Naive thymus-derived CD4-positive, alpha-beta T cell (primary cell): ENCODE measurements at places on chromosomes 3 and 15.

DNA sequence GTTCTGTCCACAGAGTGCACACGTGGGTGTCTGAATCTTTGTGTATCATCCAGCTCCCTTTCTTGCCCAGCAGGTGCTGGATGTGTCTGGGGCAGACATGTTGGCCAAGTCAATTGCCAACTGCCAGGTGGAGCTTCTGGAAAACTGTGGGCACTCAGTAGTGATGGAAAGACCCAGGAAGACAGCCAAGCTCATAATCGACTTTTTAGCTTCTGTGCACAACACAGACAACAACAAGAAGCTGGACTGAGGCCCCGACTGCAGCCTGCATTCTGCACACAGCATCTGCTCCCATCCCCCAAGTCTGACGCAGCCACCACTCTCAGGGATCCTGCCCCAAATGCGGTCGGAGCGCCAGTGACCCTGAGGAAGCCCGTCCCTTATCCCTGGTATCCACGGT is 12.5 kb upstream of the RPP14 start:
- DNase-seq: no peak
- no peak overlapping the region for H3K27ac ChIP-seq
- no peaks in the 10 kb centered on the region for H3K27me3 ChIP-seq
- H3K4me3 ChIP-seq: no peak overlapping the region
- no peaks in the 10 kb centered on the region for H3K36me3 ChIP-seq

- no peak overlapping the region for H3K4me3 ChIP-seq
- no peaks in the 10 kb centered on the region for H3K27me3 ChIP-seq
- DNase-seq: no peak
- H3K27ac ChIP-seq: no peak overlapping the region
- H3K36me3 ChIP-seq: no peaks in the 10 kb centered on the region
Observed at GRCh38 chr3:3648988-3649679, 150.1 kb upstream of the LRRN1 start.

GRCh38 chr15:69293741-69294615 is 4.7 kb upstream of the PAQR5 start:
- H3K27ac ChIP-seq: no peak overlapping the region
- H3K4me3 ChIP-seq: no peak overlapping the region
- H3K4me1 ChIP-seq: no peaks in the 10 kb centered on the region

DNA sequence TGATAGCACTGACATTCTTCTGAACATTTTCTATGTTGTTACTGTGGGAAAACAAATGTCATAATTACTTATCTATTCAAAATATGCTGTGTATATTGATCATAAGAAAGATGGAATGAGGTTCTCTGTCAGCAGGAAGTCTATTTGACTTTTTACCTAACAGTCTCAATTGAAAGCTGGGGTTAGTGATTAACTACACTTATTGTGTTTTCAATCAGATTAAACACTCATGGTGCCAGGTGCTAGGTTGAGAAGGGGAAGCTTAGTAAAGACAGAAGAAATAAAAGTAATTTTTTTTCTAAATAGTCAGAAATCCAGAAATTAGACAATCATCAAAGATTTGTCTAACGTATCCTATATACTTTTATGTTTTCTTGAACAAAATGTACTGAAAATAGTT is 281.0 kb upstream of the NR2E3 start:
- H3K4me3 ChIP-seq: no peak overlapping the region
- no peaks in the 10 kb centered on the region for H3K36me3 ChIP-seq
- no peak overlapping the region for H3K27ac ChIP-seq
- DNase-seq: no peak

- no peaks in the 10 kb centered on the region for H3K4me1 ChIP-seq
- no peak overlapping the region for H3K4me3 ChIP-seq
- no peak for DNase-seq
- H3K27ac ChIP-seq: no peak overlapping the region
Observed at GRCh38 chr3:72247645-72248388, 462.9 kb upstream of the PROK2 start.

GRCh38 chr15:32679298-32679690 is 37.8 kb downstream of the SCG5 start:
- no peak for DNase-seq
- no peaks in the 10 kb centered on the region for H3K27me3 ChIP-seq
- no peaks in the 10 kb centered on the region for H3K4me1 ChIP-seq
- no peak overlapping the region for H3K27ac ChIP-seq
- H3K36me3 ChIP-seq: no peaks in the 10 kb centered on the region

GRCh38 chr3:169772305-169772896 is 795 bp upstream of the MYNN start:
- no peak for DNase-seq
- H3K27me3 ChIP-seq: no peaks in the 10 kb centered on the region
- H3K36me3 ChIP-seq: peaks cover 18% of the 10 kb centered on the region
- peaks cover 15% of the 10 kb centered on the region for H3K4me1 ChIP-seq
- H3K27ac ChIP-seq: peak overlapping the region; percentile 100

DNA sequence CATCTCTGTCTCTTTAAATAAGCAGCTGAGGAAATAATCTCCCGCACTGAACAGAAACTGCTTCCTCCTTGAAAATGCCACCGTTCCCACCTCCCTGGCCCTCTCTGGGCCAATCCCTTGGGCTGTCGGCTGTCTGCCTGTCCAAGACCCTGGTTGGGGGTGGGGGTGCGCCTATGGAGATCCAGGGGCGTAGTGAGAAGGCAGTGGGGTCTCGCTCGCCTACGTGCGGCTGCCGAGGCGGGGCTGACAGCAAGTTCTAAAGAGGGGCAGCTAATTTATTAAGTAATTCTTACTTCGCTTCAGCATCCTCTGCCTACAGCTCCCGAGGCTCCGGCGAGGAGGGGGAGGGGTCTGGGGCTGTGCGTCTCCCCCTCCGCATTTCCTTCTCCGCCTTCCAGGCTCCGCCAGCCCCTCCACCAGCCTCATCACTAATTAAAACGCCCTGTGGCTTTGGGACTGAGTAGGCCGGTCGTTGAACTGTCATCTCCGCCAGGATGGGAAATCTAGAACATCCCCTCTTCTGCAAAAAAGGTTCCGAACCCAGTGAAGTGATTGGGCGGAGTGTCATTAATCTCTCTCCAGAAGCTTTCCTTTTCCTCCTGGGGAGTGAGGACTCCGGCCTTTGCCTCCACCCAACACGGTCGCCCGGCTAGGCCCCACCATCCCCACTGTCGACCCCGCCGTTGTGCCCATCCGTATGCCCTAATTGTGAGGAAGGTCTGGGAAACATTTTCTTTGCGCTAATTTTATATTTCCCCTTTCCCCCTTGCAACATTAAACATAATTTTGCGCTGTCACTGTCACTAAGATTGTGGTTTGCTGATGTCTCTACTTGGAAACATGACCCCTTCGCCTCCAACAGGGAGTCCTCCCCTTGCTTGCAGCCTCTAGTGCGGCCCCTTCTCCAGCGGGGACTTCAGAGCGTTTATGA is 16.9 kb downstream of the NR2F2 start:
- no peak overlapping the region for H3K4me3 ChIP-seq
- DNase-seq: no peak
- H3K27ac ChIP-seq: no peak overlapping the region
- no peaks in the 10 kb centered on the region for H3K4me1 ChIP-seq
- H3K36me3 ChIP-seq: no peaks in the 10 kb centered on the region

DNA sequence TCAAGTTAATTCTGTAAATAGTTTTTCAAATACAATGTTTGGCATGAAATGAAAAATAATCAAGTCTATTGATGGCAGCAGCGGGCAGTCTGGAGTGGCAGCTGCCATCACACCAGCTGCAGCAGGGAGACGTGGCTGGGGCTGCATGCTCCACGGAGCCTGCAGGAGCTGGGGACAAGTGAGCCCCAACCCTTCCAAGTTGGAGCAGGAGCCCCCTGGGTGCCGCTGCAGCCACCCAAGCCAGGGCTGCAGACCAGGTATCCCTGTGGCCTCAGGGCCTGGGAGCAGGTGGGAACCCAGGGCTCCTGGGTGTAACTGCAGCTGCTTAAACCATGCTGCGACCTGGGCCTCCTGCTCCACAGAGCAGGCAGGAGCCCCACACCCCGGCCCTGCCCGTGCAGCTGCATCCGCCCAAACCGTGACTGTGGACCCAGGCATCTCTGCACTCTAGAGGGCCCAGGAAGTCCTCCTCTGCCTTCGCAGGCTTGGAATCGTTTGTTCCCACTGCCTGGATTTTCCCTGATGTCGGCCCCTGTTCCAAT is 257.4 kb downstream of the PLOD2 start:
- DNase-seq: no peak
- H3K4me3 ChIP-seq: no peak overlapping the region
- no peak overlapping the region for H3K27ac ChIP-seq
- no peaks in the 10 kb centered on the region for H3K4me1 ChIP-seq
- no peaks in the 10 kb centered on the region for H3K36me3 ChIP-seq

DNA sequence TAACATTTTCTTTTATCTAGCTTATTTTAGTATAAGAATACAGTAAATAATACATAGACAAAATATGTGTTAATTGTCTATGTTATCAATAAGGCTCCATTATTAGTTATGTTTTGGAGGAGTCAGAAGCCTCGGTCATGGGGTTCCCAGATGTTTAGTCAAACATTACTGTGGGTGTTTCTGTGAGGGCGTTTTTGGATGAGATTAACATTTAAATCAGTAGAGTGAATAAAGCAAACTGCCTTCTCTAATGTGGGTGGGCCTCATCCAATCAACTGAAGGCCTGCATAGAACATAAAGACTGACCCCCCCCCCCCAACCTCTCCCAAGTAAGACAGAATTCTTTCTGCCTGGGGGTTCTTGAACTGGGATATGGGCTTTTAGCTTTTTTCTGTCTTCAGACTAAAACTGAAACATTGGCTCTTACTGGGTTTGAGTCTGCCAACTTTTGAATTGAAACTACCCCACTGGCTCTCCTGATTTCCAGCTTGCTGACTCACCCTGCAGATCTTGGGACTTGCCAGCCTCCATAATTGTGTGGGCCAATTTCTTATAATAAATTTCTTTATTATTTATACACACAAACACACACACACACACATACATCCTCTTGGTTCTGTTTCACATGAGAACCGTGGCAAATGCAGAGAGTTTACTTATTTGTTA is 192.0 kb downstream of the TPRG1 start:
- DNase-seq: no peak
- no peaks in the 10 kb centered on the region for H3K36me3 ChIP-seq
- no peaks in the 10 kb centered on the region for H3K4me1 ChIP-seq
- H3K4me3 ChIP-seq: no peak overlapping the region
- H3K27ac ChIP-seq: no peak overlapping the region

GRCh38 chr3:127367593-127367992 is 79.7 kb upstream of the PRR20G start:
- H3K4me3 ChIP-seq: no peak overlapping the region
- no peak overlapping the region for H3K27ac ChIP-seq
- no peaks in the 10 kb centered on the region for H3K27me3 ChIP-seq
- no peaks in the 10 kb centered on the region for H3K36me3 ChIP-seq

DNA sequence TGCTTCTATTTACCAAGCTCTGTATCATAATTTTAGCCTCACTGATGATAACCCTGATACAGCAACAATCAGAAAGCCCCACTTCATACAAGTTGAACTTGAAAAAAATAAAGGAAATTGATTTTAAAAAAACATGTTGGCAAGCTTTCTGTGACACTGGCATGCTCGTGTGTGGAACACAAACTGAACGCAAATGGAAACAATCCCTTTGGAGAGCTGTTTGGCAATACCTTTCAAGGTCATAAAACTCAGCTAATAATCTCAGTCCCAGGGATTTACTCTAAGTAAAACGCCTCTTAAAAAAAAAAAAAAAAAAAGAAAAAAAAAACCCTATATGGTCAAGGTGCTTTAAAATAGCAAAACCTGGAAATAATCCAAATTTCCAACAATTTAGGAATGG is 166.7 kb upstream of the BCL6 start:
- no peaks in the 10 kb centered on the region for H3K36me3 ChIP-seq
- H3K4me1 ChIP-seq: peaks cover 2% of the 10 kb centered on the region
- H3K4me3 ChIP-seq: no peak overlapping the region
- no peaks in the 10 kb centered on the region for H3K27me3 ChIP-seq

- H3K4me3 ChIP-seq: no peak overlapping the region
- H3K36me3 ChIP-seq: no peaks in the 10 kb centered on the region
Observed at GRCh38 chr3:37856381-37856780, 5.3 kb upstream of the CTDSPL start.

GRCh38 chr3:26558257-26558656 is 64.3 kb upstream of the LRRC3B start:
- no peak overlapping the region for H3K4me3 ChIP-seq
- H3K4me1 ChIP-seq: no peaks in the 10 kb centered on the region
- no peaks in the 10 kb centered on the region for H3K27me3 ChIP-seq
- H3K36me3 ChIP-seq: no peaks in the 10 kb centered on the region

- H3K36me3 ChIP-seq: no peaks in the 10 kb centered on the region
- no peak overlapping the region for H3K4me3 ChIP-seq
- H3K4me1 ChIP-seq: peaks cover 47% of the 10 kb centered on the region
- DNase-seq: no peak
Observed at GRCh38 chr15:65824031-65824743, 32.1 kb upstream of the DENND4A start.

- DNase-seq: no peak
- H3K4me3 ChIP-seq: no peak overlapping the region
- H3K27ac ChIP-seq: no peak overlapping the region
- H3K36me3 ChIP-seq: no peaks in the 10 kb centered on the region
- no peaks in the 10 kb centered on the region for H3K27me3 ChIP-seq
- peaks cover 5% of the 10 kb centered on the region for H3K4me1 ChIP-seq
Observed at GRCh38 chr15:84773716-84774115, 25.3 kb downstream of the ZNF592 start.

DNA sequence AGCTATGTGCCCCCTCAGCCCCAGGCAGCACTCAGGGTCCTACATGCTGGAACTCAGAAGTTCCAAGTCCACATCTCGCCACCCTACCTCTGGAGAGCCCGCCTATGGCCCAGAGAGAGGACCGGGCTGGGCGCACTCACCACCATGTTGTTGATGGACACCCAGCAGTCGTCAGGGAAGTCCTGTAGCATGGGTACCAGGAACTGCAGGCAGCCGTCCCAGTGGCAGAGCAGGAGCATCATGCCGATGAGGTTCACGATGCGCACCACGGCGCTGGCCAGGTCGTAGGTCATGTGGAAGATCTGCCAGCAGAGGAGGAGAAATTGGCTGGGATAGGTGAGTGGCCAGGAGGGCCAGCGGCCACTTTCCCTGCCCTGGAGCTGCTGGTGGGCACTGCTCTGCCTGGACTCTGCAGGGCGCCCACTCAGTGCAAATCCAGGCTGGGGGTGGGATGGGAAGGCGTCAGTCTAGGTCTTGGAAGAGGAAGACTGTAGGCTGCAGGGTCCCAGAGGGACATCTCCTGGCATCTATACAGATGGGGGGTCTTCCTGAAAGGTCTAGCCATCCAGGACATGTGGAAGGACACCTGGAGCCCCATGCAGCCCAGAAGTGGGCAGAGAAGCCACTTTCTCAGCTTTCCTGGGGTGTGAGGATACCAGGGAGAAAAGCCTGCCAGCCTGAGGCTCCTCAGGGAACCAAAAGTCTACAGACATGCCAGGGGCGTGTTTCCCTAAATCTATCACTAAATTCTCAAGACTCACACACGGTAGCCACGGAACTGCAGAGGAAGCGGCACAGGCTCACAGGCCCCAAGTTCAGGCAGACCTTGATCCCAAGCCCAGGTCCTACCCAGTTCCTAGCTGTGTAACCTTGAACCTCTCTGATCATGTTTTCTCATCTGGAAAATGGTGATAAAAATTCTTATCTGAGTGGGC is 36.5 kb downstream of the HCN4 start:
- H3K36me3 ChIP-seq: no peaks in the 10 kb centered on the region
- H3K4me1 ChIP-seq: no peaks in the 10 kb centered on the region
- DNase-seq: no peak

- no peak for DNase-seq
- no peak overlapping the region for H3K27ac ChIP-seq
- peaks cover 30% of the 10 kb centered on the region for H3K36me3 ChIP-seq
- no peaks in the 10 kb centered on the region for H3K27me3 ChIP-seq
- no peaks in the 10 kb centered on the region for H3K4me1 ChIP-seq
Observed at GRCh38 chr3:123159926-123160635, 41.7 kb upstream of the SEC22A start.

GRCh38 chr3:22360970-22361369 is 610.0 kb upstream of the ZNF385D start:
- H3K27me3 ChIP-seq: no peaks in the 10 kb centered on the region
- no peaks in the 10 kb centered on the region for H3K36me3 ChIP-seq
- H3K4me3 ChIP-seq: no peak overlapping the region
- DNase-seq: no peak
